ENCODE measurements at places on chromosomes 1 and 21. TPM values are rescaled to one million over a fixed set of nuclear protein-coding genes. Genes with fewer than 3 reads are reported as not detected.

GRCh38 chr1:221031458-221032203, 152.4 kb downstream of the HLX start:
- H3K4me3 ChIP-seq, result no peak overlapping the region
- no peak overlapping the region for H3K27ac ChIP-seq
- no peaks in the 10 kb centered on the region for H3K4me1 ChIP-seq
- H3K27me3 ChIP-seq, result no peaks in the 10 kb centered on the region
- no peaks in the 10 kb centered on the region for H3K36me3 ChIP-seq

- H3K4me3 ChIP-seq, result no peak overlapping the region
- H3K27ac ChIP-seq, result no peak overlapping the region
- no peaks in the 10 kb centered on the region for H3K36me3 ChIP-seq
- H3K27me3 ChIP-seq, result no peaks in the 10 kb centered on the region
- DNase-seq, result no peak
- H3K4me1 ChIP-seq, result no peaks in the 10 kb centered on the region
Observed at GRCh38 chr1:195594322-195594721, 1013.9 kb downstream of the KCNT2 start.

- no peak for DNase-seq
- no peaks in the 10 kb centered on the region for H3K27me3 ChIP-seq
- H3K27ac ChIP-seq, result no peak overlapping the region
- no peak overlapping the region for H3K4me3 ChIP-seq
- H3K4me1 ChIP-seq, result no peaks in the 10 kb centered on the region
Observed at GRCh38 chr21:34939673-34940331, 109.3 kb downstream of the RUNX1 start.

DNA sequence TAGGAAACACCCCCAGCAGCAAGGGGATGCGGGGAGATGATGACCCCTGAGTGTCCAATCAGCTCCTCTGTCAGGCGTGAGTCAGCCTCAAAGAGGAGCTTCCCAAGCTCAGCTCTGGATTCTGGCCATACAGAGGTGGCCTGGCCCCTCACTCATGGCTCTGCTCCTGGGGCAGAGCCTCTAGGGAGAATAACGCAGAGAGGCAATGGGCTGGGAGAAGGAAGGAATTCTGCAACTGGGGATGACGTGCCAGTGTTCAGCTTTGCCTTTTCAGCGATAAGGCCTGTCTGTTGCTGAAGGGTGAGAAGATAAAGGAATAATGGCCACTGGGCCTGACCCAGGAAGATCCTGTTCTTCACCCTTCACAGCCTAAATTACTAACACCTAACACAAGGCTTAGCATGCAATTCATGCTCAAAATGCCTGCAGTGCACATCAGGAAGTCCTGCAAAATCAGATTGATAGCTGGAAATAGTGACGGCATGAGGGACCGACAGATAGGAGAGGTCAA, 92.2 kb downstream of the TBX19 start:
- no peaks in the 10 kb centered on the region for H3K36me3 ChIP-seq
- no peak for DNase-seq
- no peaks in the 10 kb centered on the region for H3K27me3 ChIP-seq
- no peak overlapping the region for H3K27ac ChIP-seq
- no peaks in the 10 kb centered on the region for H3K4me1 ChIP-seq

SORT1 gene
- 12.6 TPM for polyA plus RNA-seq

XCL1 gene
- polyA plus RNA-seq, result not detected

TNFSF4 gene
- not detected for polyA plus RNA-seq

VSIG8 gene
- polyA plus RNA-seq, result not detected
